ENCODE measurements at places on chromosomes 5 and 9.

DNA sequence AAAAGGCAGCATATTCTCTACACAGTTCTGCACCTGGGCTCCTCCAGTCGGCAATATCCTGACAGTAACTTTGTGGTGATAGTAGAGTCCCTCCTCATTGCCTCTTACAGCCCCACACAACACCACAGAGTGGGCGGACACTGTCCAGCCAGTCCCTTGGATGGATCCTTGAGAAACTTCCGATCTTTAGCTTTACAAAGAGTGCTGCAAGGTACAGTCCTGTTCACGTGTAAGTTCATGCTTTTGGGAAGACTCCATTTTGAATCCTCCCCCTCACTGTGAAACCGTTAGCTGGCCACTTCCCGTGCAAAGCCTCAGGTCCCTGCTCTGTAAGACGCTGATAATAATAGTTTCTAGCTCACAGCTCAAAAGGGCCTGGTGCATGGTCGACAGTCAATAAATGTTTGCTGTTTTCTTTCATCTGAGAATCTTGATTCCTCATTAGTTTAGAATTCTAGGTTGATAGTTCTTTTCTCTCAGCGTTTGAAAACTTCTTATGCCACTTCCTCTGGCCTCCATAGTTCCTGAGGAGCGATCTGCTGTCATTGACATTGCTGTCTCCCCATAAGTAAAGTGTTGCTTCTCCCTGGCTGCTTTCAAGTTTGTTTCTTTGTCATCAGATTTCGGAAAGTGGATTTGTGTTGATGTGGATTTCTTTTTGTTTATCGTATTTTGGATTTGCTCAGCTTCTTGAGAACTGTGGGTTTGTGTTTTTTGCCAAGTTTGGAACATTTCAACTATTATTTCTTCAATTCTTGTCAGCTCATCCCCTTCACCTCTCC lies 82.9 kb downstream of the COL23A1 start:
- no peak for DNase-seq

DNA sequence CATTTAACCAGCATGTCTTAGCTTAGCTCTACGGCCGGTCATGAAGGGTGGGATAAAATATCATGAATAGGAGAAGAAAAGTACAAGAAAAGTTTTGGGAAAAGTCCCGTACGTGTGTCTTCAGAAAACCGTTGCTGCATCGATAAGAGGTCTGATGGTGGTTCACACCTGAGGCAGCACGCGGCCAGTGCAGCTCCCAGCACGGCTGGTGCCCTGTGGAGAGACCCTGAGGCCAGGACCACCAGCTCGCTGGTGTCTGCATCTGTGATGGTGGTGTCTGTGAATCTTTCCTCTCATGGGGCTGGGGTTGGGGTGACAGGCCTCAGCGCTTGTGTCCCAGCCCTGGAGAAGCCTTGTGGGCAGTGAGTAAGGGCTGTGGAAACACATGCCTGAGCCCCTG lies 148.9 kb upstream of the IRX4 start:
- no peak for DNase-seq

GRCh38 chr5:54986269-54986654 lies 869 bp upstream of the ESM1 start:
- DNase-seq = no peak

DNA sequence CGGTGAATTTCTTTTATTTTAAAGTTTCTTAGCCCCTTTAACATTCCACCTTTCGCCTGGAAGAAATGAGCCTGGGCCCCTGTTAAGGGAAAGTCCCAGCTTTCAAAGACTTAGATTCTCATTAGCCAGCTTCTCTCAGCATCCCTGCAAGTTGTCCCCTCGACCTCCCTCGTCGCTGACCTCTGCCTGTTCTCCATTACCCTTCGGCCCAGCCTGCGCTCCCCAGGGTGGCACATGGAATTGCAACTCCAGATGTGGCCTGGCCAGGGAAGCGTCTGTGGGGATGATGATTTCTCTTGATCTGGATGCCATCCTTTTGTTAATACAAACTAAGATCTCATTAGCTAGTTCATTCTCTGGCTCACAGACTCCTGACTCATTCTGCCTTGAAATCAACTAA lies 43.4 kb upstream of the FANCC start:
- DNase-seq = no peak

GRCh38 chr9:20980832-20981455 lies 50.5 kb downstream of the HACD4 start:
- no peak for DNase-seq

All from stimulated activated CD8-positive, alpha-beta memory T cell treated with anti-CD3 and anti-CD28 coated beads, Interleukin-2, amount 100 ng/mL, for 1 hour (primary cell).